ENCODE measurements at places on chromosomes 7 and 10.
A peak's percentile ranks its signal among the peaks of the same experiment; 100 is the strongest.

GRCh38 chr7:2404714-2405119 is 1.3 kb downstream of the CHST12 start:
- no peak for ATAC-seq

GRCh38 chr10:57249615-57250281 is 888.7 kb upstream of the ZWINT start:
- no peak for ATAC-seq

DNA sequence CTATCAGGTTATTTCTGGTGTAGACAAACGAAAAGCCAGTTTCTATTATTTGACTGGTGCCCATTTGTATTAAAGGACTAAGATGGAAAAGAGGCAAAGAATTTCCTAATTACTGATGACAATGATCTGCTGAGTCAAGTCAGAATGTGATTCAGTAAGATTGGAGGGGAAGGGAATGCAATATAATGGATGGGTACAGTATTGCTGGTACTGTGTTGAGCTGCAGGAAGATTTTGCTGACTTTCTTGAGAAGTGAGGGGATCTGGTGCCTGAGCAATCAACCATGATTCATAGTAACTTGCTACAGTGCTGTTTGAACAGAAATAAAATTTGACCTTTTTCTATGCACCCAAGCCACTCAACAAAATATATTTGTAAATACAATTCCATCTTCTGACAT is 139.1 kb upstream of the RHEB start:
- peak; percentile 62 for ATAC-seq

DNA sequence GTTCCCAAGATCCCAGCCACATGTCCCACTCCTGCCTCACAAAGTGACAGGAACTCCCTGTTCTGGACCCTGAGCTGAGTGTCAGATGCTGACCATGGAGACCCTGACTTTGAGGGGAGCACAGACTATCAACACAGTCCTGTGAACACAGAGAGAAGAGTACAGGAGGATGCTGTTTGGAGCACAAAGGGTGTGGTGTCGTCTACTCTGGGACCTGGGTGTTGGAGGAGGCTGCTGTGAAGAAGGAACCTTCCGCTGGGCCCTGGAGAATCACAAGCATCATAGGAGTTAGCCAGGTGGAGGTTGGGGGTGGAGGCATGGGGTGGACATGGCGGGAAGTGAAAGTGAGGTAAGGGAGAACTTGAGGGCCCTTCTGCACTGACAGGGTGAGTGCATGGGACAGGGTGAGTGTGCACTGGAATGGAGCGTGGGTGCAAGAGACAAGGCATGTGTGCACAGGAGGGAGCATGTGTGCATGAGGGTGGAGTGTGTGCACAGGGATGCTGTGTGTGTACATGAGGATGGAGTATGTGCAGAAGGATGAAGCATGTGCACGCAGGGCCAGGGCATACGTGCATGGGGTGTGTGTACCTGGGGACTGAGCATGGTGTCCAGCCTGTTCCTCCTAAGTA is 70.7 kb upstream of the ANTXRL start:
- no peak for ATAC-seq

- ATAC-seq = no peak
These were observed 30.1 kb downstream of the BTBD16 start for GRCh38 chr10:122301055-122301810.

DNA sequence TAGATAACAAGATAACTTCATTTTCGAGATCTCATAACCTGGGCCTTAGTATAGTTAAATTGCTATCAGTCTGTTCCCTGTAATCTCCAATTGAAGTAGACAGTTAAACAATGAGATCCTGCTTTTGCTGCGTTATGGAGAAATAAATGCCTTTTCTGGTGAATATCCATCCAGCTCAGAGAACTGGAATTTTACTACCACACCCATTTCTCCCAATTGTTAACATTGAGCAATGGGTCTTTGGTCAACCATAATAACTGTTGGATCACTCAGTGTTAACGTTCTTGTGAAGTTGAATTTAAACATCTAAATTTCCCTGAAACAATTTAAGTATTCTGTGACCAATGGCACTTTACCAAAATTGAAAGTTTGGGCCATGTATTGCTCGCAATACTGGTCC is 3.0 kb downstream of the CALU start:
- no peak for ATAC-seq

DNA sequence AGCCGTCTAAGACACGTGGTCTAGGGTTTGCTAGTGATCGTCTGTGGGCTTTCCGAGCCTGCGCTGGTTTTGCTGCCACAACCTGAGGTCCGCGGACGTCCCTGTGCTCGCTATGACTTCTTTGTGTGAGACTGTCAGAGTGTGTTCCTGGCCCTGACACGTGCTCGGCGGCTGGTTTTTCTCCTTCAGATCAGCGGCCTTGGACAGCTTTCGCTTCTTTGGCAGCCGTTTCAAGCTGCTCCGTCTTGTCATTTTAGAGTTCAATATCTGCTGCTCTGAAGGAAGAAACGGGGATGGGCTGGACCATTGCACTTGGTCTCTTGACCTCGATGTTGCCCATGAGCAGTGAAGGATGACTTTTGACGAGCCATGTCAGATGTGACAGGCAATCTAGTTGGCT is 147.3 kb downstream of the MGMT start:
- ATAC-seq = no peak

DNA sequence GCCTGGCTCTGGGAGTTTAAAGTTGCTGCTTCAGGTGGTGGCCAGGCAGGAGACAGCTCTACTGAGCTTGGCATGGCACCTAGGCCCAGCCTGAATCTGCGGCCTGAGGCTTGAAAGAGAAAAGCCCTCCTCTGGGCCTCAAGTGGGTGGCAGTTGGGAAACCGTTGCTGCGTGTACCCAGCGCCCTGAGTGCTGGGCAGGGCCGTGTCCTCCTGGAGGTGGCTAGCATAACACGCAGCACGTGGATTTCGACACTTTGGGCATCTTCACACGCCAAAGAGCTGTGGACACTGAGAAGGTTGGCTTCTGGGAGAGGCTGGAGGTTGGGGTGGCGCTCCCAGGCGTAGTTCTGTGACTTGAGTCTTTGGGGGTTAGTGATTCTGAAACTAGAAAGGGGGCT is 2.5 kb downstream of the ZNF316 start:
- no peak for ATAC-seq

DNA sequence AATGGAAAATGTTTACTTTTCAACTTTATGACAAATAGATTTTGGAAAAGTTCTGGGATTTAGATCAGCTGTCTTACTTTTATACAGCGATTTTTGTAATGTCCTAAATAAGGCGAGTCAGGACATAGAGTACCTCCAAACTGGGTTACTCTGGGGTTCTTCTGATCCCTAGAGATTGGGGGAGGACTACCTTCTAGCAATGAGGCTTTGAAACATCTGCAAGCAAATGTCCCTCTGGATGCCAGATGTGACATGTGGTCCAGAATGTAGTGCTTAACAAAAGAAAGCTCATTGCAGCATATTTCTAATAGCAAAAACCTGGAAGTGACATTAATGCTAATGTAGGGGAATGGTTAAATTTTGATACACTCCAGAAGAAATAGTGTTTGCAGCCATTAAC is 36.1 kb downstream of the ABRAXAS2 start:
- ATAC-seq = no peak

DNA sequence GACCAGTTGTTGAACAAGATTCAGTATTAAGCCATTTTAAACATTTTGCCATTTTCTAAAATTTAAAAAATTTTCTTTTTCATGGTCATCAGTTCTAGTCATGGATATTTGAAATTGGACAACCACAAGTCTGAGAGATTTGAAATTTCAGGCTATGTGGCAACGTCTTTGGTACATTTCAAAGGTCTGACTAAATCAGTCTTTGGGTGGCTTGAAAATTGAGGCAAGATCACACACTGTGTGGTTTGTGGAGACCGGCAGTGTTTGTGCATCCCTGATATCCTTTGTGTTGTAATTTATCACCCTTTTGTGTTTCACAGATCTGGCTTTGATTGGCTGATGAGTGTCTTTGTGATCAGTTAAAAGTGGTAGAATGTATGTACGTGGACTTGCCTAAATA is 35.7 kb downstream of the CCAR1 start:
- no peak for ATAC-seq

GRCh38 chr10:43396928-43397624 is 11.9 kb downstream of the HNRNPF start:
- peak; percentile 71 for ATAC-seq

GRCh38 chr7:32381024-32381601 is 109.1 kb downstream of the LSM5 start:
- ATAC-seq = no peak

- ATAC-seq = no peak
These were observed 1.1 kb upstream of the GPRIN2 start for GRCh38 chr10:46557319-46558121.

- no peak for ATAC-seq
These were observed 574.9 kb downstream of the GLRX3 start for GRCh38 chr10:130711072-130711471.

DNA sequence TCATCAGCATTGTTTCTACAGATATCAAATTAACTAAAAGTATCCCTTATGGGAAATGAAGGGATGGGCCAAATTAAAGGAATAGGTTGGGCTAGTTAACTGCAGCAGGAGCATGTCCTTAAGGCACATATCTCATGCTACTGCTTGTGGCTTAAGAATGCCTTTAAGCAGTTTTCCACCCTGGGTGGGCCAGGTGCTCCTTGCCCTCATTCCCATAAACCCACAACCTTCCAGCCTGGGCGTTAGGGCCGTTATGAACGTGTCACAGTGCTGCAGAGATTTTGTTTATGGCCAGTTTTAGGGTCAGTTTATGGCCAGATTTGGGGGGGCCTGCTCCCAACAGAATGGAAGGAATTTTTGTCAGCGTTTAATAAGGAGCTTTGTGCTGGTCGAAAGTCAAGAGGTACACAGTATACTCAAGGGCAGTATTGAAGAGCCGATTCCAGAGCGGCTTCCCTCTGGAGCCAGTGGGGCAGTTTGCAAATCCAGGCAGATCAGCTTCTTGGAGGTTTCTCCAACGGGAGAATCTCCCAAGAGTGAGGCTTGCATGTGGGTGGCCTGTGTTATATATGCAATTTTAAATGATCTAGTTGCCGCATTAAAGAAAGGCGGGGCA is 7.7 kb downstream of the PFKP start:
- no peak for ATAC-seq

DNA sequence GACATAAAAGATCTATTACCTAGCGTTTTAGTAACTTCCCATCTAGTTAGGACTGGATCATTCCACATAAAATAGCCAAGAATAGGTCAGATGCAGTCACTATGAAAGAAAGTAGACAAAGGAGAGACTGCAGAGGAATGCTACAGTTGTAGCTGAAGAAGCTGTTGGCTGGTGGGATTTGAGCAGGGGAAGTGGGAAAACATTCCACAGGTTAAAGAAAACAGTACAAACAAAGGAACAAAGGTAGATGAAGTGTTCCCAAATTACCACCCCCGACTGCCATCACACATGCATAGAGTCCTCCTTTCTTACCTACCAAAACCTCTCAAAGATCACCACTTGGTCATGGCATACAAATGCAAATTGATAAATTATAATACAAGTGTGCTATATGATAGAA is 41.8 kb downstream of the DLD start:
- no peak for ATAC-seq

DNA sequence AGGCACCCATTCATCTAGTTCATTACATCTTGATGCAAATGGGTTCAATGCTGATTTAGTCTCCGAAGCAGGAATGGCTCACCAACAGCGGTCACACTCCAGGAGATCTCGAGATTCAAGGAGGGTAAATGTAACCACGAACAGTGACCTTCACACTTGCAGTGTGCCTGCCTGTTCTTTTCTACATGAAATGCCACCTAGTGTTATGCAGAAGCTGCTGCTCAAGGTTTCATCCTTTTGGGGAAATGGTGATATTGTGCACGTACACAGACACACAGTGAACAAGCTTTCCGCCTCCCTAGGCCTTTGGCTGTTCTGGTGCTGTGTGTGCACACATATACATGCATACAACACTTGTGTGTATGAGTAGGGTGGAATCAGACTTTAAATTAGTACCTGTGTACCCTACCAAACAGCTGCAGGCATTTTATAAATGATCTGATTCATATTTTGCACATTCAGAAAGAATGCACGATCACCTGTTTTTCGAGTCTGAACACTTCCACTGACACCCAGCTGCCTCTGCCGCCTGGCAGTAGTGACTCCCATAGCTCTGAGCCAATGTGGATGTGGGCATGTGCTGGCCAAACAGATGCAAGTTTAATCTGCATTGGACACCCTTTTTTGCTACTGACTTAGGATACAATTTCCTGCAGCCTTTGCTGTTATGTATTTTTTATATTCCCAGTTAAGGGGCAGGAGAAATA is 100.5 kb downstream of the TACC2 start:
- peak; percentile 31 for ATAC-seq

DNA sequence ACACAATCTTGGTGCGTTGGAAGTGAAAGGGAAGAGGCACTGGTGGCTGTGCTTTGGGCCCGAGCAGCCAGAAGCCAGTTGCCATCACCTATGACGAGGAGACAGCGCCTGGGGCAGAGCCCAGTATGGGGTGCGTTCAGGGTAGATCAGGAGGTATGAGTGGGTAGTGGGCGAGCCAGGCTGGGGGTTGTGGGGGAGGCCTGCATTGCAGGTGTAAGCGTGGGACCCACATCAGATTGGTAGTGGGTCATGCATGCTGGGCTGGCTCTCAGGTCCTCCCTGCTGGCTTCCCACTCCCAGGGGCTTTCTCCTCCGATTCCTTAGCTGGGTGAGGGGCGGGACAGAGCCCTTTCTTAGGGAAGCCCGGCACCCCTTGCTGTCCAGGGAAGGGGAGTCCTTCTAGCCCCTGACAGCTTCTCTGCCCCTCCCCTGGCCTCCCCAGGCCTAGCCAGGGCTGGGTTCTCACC is 445 bp upstream of the PVRIG start:
- no peak for ATAC-seq

GRCh38 chr10:14433147-14433546 is 102.4 kb upstream of the FRMD4A start:
- ATAC-seq = no peak

- ATAC-seq = no peak
These were observed 650.9 kb downstream of the GATA3 start for GRCh38 chr10:8705415-8705814.

DNA sequence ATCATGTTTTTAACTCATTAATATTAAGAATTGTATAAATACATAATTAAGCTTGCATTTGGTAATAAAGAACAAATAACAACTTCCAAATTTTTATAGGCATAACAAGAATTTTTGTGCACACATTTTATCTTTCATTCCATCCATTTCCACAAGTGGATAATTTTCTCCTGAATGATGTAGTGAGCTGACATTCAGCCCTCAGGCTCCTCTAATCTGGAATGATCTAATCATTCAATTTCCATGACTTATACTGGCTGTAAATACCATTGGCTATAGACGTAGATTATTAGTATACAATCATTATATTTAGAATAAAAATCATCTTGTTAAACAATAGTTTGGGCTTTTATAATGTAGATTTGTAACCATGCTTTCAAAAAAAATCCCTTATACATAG is 287.2 kb upstream of the GHITM start:
- ATAC-seq = no peak

Data from SK-N-SH treated with all-trans-retinoic acid at 6 μM for 48 hours (cell line).